ENCODE measurements at places on chromosomes 13 and 19.

DNA sequence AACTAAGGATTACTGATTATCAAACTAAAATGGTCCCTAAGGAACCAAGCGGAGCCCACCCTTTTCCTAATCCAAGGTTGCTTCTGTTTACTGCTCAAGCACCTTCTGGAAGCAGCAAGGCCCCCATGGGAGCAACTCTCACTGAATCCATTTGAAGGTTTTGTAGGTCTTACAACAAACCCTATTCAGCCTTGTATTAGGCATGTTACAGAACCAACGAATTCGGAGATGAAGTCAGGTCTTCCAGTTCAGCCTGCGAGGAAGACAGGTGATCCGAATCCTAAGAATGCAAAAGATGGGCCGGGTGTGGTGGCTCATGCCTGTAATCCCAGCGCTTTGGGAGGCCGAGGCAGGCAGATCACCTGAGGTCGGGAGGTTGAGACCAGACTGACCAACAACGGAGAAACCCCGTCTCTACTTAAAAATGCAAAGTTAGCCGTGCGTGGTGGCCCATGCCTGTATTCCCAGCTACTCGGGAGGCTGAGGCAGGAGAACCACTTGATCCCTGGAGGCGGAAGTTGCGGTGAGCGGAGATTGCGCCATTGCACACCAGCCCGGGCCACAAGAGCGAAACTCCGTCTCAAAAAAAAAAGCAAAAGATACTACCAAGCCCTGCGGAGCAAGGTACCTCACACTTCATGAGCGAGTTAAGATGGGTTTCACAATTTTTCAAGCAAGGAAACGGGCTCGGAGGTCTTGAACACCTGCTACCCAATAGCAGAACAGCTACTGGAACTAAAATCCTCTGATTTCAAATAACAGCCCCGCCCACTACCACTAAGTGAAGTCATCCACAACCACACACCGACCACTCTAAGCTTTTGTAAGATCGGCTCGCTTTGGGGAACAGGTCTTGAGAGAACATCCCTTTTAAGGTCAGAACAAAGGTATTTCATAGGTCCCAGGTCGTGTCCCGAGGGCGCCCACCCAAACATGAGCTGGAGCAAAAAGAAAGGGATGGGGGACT, 609 bp downstream of the ZAR1L start:
- peak; percentile 61 for DNase-seq

DNA sequence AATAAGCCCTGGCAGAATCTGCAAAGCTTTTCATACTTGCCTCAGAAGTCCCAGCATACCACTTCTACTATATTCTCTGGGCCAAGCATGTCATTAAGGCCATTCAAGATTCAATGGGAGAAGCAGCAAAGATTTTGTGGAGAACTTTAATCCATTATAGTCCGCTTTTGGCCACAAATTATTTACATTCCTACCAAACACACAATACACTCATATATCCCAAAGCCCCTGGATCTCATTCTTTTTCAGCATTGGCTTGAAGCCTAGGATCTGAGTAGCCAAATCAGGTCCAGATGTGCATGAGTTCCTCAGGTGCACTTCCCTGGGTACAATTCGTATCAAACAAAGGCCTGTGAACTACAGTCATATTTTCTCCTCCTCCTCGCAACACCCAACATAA, 203.4 kb downstream of the NDFIP2 start:
- DNase-seq = no peak

DNA sequence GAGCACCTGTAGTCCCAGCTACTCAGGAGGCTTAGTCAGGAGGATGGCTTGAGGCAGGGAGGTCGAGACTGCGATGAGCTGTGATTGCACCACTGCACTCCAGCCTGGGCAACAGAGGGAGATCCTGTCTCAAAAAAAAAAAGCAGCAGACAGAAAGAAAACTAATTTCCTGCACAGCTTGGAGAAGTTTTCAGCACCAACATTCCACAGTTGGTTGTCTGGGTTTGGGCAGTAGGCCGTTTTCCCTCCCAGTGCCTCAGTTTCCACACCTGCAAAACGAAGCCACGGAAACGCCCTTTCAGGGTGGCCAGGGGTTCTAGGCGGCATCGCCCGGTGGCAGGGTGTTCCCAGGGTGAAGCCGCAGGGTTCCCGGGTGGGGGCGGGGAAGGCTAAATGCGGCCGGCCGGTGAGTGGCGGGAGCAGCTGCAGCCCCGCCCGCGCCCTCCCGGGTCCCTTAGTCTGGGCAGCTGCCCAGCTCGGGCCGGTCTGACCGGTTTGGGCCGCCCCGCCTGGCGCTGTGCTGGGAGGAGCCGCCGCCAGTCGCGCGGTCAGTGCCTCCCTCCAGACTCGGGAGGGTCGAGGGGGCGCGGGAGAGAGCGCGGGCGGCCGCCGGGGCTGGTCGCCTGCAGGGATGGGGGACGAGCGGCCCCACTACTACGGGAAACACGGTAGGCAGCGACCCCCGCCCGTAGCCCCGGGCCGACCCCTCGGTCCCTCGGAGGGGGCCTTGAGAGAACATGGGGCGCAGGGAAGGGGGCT, at the start of gene SLC44A2:
Gene SLC44A2, plus strand, starts transcription at position 551 of the 759 bp plus-strand sequence. Its CDS starts 81 bp downstream, at position 632.
- peak; percentile 18 for DNase-seq

DNA sequence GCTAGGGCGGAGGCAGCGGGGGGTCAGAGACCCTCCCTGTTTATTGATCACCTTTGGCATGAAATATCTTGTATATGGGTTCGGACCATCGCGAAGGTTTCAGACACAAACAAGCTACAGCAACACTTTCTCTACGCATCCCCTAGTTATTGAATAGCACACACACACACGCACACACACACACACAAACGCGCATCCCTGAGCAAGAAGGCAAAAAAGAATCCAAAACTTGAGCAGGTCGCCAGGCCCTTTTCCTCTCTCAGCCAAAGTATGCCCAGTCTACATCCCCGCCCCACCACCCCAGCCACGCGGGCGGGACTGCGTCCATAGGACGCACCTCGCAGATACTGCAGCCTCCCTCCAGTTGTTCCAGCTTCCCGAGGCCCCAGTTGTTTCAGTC, 16.0 kb downstream of the POU4F1 start:
- DNase-seq = no peak

DNA sequence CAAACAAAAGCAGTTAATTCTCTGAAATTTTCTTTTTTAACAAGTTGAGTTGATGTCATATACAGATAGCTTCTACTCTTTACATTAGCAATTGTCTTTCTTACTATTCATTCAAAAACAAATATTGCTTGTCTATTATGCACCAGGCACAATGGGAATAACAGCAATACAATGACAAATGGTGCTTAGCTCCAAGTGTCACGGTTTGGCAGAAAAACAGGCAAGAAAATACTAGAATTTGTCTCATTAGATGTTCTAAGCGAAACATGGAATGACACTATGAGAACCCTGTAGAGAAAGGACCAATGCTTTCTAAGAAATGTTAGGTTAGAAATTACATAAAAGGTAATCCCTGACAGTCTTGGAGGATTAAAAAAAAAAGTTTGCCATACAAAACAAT, 187.6 kb downstream of the PCDH9 start:
- DNase-seq = no peak

DNA sequence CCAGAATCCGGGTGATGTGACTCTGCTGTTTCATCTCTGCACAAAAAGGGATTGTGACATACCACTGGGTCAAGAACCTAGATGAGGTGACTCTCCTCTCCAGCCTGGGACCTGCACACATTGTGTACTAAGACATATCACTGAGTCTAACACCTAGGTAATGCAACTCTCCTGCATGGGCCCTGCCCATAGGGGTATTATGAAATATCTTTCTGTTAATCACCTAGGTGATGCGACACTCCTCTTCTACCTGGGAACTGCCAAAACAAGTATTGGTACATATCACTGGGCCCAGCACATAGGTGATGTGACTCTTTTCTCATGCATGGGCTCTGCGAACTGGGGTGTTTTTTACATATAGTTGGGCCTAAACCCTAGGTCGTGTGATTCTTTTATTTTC, 35.5 kb upstream of the ZNF254 start:
- no peak for DNase-seq

DNA sequence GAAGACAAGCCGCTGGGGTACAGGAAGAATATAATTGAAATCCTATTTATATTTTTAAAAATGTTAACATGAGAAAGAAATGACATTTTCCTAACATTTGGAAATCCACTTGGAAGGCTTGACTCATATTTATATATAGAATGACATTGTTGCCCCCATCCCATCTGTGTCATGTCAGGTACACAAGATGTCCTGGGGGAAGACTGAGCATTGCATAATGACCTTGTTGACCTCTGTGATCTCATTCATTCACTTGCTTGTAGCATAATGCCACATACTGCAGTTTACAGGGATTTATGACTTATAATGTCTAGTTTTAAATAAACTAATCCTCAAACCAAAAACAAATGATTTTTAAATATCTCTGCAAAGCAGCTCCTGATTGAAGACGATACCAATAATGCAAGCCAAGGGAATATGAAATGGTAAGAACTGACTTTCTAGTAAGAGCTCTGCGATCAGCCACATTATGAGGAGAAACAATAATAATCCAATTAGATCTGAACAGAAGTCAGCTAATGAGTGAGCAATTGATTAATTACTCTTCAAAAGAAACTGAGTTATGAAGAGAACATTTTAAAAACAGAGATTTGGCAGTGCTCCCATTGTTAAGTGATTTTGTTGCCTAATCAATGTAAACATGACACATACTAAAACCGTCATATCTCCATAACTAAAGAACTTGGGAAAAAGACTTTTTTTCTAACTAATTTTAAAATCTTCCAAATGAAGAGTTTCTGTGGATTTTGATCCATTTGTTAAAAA, 21.2 kb upstream of the VWA8 start:
- DNase-seq = no peak

DNA sequence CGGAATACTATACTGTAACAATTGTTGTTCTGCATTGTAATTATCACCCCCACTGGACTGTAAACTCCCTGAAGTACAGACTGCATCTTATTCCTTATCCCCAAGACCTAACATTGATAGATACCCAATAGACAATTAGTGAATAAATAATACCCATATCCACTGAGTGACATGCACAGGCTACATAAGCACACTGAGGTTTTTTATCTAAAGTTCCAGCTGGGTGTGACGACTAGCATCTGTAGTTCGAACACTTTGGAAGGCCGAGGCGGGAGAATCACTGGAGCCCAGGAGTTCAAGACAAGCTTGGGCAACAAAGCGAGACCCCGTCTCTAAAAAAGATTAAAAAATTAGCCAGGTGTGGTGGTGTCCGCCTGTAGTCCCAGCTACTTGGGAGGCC, 2.5 kb downstream of the KPNA3 start:
- DNase-seq = no peak

- no peak for DNase-seq
Measured at GRCh38 chr19:29753190-29753933, 38.3 kb upstream of the C19orf12 start.

DNA sequence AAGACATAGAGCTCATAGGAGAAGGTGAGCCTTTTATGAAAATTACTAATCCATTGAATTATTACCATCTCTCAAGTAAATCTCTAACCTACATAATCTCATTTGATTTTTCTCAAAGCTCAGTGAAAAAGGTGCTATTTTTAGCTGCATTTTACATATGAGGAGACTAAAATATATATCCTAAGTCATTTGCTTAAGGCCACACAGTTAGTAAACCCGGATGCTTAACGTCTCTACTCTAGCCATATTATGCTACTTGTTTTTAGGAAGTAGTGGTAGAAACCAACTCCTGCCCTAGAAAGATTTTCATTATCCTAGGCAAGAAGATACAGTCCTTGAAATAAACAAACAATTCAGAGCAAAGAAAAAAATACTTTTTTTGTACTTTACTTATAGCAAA, 108.9 kb downstream of the RBM26 start:
- DNase-seq = no peak

DNA sequence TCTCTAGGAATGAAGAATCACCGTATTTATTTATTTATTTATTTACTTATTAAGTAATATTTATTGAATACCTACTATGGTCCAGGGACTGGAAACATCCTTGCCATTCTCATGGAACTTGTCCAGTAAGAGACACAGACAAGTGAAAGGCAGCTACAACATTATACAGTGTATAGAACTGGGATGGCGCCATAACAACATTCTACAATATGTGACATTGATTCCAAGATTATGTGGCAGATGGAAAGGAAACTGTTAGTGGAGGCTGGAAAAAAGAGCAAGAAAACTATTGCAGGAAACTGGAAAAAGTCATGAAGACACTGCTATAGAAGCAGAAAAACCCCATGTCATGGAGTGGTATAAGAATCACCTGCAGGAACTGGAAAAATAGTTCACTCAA, 9.4 kb upstream of the TBC1D4 start:
- DNase-seq = no peak

GRCh38 chr19:5466814-5467291, 11.6 kb downstream of the ZNRF4 start:
- no peak for DNase-seq

DNA sequence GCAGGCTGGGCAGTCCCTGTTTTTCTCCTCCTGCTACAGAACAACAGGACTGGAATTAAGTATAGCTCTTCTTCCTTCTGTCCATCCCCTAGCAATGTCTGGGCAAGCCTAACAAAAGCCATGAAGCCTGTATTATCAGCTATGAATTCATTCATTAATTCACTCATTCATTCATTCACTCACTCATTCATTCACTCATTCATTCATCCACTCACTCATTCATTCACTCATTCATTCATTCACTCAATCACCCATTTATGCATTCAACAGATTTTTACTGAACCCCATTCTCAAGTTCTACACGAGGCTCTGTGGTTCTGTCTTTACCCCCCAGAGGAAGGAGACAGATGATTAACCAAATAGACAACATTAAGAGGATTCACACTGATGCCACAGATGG, 69.9 kb downstream of the CACNA1A start:
- no peak for DNase-seq

GRCh38 chr19:22807061-22807835, 23.3 kb upstream of the ZNF99 start:
- no peak for DNase-seq

- no peak for DNase-seq
Measured at GRCh38 chr13:25731037-25731436, 320.8 kb downstream of the SHISA2 start.

GRCh38 chr13:112161521-112162301, 94.8 kb downstream of the SOX1 start:
- DNase-seq = no peak

- DNase-seq = no peak
Measured at GRCh38 chr19:45097776-45098520, 5.0 kb downstream of the PPP1R37 start.

- DNase-seq = no peak
Measured at GRCh38 chr13:78430166-78430791, 173.1 kb downstream of the POU4F1 start.

DNA sequence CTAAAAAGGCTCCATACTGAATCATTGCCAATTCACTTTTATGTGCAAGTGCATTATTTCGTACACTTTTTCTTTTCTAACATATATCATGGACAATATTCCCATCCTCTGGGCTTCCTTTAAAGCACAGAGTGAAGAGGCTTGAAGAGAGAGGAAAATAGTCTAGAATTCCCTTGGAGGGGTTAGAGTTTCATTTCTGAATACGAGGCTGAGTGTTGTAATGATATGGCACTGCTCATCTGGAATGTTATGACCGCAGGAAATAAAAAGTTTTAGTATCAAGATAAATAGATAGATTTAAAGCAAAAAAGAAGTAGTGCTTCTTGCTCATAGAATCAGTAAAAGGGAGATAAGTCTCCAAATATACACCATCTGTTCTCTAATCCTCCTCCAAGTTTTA, 412.3 kb upstream of the SLITRK1 start:
- DNase-seq = no peak

Data from NCI-H1930 (cell line).